ENCODE measurements at places on chromosomes 3 and 15.

- DNase-seq, result no peak
Measured at GRCh38 chr15:33242669-33243191, 48.2 kb upstream of the FMN1 start.

GRCh38 chr3:153626158-153626557 is 464.1 kb downstream of the RAP2B start:
- no peak for DNase-seq

DNA sequence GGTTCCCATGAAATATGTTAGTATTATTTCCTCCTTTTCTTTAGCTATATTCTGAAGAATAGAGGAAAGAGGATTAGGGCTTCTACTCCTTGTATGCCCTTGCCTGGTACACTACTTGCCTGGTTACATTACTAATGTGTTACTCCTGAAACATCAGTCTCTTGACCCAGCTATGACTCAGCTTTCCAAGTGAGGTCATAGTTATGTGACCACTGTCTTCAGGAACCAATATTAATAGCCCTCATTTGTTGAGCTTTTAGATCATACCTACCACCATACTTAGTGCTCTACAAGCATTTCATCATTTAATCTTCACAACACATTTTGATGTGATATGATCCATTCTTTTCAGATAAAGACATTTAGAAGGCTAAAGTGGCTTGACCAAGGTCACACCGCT is 60.3 kb downstream of the CMSS1 start:
- DNase-seq, result no peak

DNA sequence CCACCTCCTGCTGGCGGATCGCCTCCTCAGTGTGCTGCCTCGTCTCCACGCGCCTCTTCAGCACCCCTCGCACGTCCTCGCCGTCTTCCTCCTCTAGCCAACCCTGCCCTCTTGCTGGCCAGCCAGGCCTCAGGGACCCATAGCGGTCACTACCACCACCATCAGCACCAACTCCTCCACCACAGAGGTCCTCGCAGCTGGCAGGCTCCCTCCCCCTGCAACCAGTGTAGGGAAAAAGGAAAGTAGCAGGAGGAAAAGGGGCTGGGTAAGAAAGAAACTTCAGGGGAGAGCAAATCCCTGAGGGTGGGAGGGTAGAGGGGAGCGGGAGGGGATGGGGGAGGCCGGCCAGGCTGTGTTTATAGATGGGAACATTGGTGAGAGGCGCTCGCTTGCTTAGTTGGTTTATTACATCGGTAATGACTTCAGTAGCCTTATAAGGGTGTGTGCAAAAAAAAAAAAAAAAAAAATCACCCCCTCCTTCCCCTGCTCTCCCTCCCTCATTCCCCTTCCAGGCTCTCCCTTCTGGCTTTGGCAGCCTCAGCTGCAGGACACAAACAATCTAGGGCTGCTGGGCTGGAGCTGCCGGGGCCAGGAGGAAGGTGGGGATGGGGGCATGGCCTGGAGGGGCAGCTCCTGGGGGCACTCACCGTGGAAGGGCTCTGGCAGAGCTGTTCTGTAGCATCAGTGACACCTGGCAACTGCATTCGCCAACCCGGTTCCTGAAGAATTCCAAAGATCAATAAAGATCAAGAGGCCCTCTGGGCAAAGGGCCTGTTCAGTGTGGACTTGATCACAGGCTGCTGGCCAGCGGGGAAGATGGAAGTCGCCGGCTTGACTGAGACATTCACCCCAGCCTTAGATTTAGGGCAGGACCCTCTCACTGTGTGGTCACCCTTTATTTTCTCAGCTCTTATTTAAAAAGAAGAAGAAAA is 116.2 kb upstream of the HACD2 start:
- no peak for DNase-seq

- DNase-seq, result no peak
Measured at GRCh38 chr3:159532577-159532976, 456.1 kb upstream of the IL12A start.

- no peak for DNase-seq
Measured at GRCh38 chr15:39079296-39079847, 501.5 kb upstream of the THBS1 start.

- no peak for DNase-seq
Measured at GRCh38 chr3:172148702-172149565, 109.6 kb downstream of the FNDC3B start.

DNA sequence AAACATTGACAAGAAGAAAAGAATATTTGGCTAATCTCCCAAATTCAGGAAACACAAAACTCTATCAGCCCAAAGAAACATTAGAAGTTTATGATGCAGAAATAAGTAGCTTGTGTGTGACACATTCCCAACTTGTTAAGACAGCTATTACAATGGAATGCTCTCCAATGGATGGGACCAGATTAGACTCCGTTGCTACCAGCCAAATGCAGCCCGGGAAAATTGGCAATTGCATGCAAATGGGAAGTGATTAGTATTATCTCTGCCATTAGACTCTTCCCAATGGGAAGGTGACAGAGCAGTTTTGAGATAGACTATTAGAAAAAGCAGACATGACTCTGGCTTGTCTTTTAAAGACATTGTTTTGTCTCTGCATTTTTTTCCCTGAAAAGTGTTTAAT is 37.4 kb upstream of the KCNMB2 start:
- DNase-seq, result no peak

GRCh38 chr3:168157099-168157700 is 61.5 kb upstream of the GOLIM4 start:
- DNase-seq, result no peak

All from anterior cingulate cortex (tissue), 58 donors.